ENCODE measurements at places on chromosomes 13 and 19.

DNA sequence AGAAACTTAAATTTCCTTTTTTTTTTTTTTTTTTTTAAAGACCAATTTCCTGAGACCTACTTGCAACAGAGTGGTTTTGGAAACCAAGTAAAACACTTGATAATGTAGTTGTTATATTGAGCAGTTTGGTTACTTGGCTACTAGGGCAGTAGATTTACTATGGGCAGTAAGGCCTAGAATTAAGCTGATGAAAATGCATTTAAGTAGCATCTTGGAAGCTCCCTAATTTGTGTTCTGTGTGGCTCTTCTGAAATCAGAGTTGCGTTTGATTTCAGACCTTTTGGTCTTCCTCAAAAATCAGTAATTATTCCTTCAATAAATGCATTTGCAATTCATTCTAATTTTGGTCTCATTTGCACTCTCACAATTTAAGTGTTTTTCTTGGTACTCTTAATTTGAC is 810 bp downstream of the GPR180 start:
- DNase-seq, result no peak

- no peak for DNase-seq
Measured at GRCh38 chr19:409516-410242, 732 bp upstream of the C2CD4C start.

GRCh38 chr13:76878043-76878442 is 8.2 kb downstream of the KCTD12 start:
- no peak for DNase-seq

DNA sequence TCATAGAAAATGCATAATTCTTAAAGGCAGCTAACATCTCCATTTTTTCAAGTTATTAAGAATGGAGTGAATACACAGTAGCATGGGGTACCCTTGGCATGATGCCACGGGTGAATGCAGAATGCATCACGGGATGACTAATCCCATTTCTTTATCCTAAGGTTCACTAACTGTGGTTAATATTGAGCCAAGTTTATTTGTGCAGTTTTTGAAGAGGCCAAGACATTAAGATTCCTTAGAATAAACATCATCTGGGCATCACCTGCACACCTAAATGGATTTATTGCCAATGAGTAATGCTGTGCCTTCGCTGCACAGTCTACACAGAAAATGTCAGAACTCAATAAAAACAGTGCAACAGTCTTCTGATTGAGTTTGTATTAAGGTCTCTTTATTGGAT is 333.1 kb downstream of the GPC6 start:
- DNase-seq, result no peak

DNA sequence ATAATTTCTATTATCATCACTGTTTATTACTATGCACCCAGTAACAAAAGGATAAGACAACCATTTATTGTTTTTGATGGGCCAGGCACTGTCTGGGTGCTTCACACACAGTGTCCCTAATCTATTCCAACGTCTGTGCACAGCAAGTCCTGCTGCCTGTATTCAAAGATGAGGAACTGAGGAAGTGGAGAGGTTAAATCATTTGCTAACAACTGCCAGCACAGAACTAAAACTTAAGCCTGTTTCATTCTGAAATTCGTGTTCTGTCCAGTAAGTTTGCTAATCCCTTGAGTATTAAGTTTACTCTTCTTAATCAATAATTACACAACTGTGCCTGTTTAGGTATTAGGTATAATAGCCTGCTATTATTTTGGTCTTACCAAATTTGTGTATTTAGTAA is 41.9 kb downstream of the TEX26 start:
- no peak for DNase-seq

GRCh38 chr19:5292822-5293611 is 47.6 kb downstream of the PTPRS start:
- peak; percentile 44 for DNase-seq

- no peak for DNase-seq
Measured at GRCh38 chr13:25319771-25320170, 18.3 kb downstream of the NUP58 start.

- no peak for DNase-seq
Measured at GRCh38 chr13:94263038-94263437, 216.4 kb downstream of the DCT start.

GRCh38 chr13:112911285-112911701 is 57.7 kb upstream of the MCF2L start:
- no peak for DNase-seq

DNA sequence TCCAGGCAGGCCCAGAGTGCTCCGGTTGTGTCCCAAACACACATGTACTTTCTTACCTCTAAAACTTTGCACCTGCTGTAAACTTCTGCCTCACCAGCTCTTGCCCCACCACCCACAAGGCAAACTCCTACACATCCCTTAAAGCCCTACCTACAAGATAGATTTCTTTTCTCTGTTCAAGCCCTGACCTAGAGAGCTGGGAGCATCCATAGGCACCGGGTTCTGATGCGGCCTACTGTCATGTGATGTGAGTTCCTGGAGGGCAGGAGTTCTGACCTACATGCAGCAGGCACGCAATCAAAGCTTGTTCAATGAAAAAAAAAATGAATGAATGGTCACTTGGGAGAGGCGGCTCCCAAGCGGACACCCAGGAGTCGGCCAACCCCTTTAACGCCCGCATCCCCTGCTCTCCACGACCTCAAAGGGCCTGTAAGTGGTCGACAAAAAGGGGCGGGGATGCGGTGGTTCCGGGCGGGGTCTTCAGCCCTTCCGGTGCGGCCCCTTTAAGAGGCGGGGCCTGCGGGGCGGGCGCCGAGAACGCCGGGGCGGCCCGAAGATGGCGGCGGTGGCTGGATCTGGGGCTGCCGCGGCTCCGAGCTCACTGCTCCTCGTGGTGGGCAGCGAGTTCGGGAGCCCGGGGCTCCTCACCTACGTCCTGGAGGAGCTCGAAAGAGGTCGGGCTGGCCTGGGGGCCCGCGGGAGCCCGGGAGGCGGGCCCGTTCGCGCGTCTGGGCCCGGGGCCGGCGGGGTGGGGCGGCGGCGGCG is at the start of gene MAP1S:
Gene MAP1S, plus strand, starts transcription at position 534 of the 765 bp plus-strand sequence. Its CDS starts 23 bp downstream, at position 557.
- peak; percentile 59 for DNase-seq

GRCh38 chr19:13920940-13921747 is 15.1 kb downstream of the CC2D1A start:
- no peak for DNase-seq

All from stimulated activated CD4-positive, alpha-beta T cell treated with anti-CD3 and anti-CD28 coated beads, Interleukin-15, amount 100 ng/mL, for 1 hour (primary cell).